Cardiac fibroblast (primary cell): ENCODE measurements at places on chromosomes 11 and 22.

- no peak for DNase-seq
Observed at GRCh38 chr11:114977651-114978050, 299.3 kb downstream of the NXPE2 start.

GRCh38 chr11:130814440-130815096, 101.7 kb downstream of the SNX19 start:
- no peak for DNase-seq

DNA sequence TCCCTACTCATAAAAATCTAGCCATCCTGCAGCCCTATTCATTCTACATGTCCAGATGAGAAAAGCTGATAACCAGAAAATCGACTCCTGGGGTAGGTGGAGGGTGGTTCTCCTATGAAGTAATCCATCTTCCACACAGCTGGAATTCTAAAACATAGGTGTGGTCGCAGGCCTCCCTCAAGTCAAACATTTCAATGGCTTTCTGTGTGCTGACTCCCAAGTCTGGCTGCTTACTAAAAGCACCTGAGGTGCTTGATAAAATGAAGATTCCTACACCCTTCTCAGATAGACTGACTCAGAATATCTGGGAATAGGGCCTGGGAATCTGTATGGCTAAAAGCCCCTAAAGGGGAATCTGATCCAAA, 26.1 kb downstream of the IRAG1 start:
- peak; percentile 15 for DNase-seq

GRCh38 chr11:44592125-44592940, 26.9 kb downstream of the CD82 start:
- DNase-seq: peak; percentile 88

DNA sequence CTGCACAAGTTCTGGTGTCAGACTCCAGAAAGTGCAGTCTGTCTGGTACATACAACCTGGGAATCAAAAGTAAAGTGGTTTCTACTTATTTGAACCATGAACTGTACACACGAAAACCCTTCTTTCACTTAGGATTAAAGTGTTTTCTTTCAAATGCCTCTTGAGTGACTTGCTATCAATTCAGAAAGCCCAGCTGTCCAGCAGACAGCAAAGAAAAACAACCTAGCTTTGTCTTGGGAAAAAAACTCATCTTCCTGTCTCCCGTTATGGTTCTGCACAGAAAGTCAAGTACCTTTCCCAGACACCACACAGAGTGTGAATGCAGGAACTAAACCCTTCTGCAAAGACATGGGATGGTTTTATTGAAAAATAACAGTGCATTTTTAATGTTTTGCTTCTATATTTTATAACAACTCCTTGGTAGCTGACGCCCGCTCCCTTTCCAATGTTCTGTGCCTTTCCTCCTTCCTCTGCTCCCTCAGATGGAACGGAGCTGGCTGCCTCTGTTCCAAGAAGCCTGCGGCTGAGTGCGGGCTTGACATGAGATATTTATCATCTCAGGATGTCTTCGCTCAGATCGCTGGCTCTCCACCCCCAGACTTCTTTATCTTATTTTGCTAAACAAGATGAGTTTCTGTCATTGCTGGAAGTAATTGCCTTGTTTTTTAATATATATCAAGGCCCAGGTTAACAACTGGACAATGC, 322.3 kb upstream of the B3GAT1 start:
- DNase-seq: no peak

- DNase-seq: peak; percentile 81
Observed at GRCh38 chr22:24482575-24482974, 12.6 kb upstream of the UPB1 start.

- no peak for DNase-seq
Observed at GRCh38 chr11:131658952-131659351, 288.5 kb downstream of the NTM start.

DNA sequence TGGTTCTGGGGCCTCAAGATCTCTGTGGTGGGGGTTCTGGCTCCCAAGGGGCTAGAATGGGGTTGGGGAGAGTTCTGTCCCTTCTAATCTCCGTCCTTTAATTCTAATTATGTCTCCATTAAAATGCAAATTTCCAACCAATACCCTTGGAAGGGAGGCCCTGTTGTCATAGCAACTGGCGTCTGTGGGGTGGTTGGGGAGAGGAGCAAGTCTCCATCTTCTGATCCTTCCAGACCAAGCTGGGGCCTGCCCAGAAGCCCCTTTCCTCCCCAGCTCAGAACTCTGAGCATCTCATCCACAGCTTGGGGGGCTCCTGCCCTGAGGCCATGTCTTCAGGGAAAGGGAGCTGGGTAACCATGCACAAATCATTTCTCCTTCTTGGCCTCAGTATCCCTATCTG, 5.4 kb upstream of the RPS19BP1 start:
- no peak for DNase-seq

- no peak for DNase-seq
Observed at GRCh38 chr11:11531131-11531908, 90.5 kb downstream of the GALNT18 start.
